ENCODE measurements at places on chromosomes 7 and 10.
A peak's percentile ranks its signal among the peaks of the same experiment; 100 is the strongest.

GRCh38 chr7:98878365-98879197, at the start of gene TRRAP:
TSS of gene TRRAP (plus strand) at chr7:98878532. CDS start at chr7:98881151, 2,619 bp downstream.
- peak; percentile 75 for DNase-seq

- DNase-seq = no peak
Observed at GRCh38 chr10:123778719-123779517, 112.7 kb downstream of the CPXM2 start.

DNA sequence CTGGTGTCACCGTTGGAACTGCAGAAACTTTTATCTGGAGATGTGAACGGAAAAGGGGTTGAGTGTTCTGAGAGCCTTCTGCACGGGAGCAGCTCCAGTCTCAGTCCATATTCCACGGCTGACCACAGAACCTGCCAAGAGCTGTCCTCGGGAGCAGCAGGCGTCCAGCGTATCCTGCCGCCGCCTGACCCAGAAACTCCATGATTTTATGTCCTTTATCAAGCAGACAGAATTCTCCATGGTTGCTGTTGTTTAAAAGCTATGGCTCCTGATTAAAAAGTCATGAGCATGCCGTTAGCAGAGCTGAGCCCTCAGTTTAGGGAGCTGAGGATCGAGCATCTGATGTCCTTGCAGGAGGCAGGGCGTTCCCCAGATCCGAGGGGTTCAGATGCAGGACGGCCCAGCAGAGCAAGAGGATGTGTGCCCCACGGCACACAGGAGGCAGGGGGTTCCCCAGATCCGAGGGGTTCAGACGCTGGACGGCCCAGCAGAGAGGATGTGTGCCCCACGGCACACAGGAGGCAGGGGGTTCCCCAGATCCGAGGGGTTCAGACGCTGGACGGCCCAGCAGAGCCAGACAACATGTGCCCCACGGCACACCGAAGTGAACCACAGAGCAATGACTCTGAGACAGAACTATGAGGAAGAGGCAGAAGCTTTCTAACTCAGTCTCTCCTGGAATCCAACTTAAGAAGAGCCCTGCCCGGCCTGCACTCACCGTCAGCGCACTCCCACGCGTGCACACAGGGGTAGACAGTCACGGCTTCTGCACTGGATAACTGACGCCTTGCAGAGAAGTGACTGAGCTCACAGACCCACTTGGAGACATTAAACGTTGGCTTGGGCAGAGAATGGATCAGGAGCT, 96.4 kb downstream of the WDR37 start:
- DNase-seq = no peak

- no peak for DNase-seq
Observed at GRCh38 chr7:51139796-51140195, 176.8 kb downstream of the COBL start.

GRCh38 chr7:33243319-33243881, 114.0 kb downstream of the BBS9 start:
- DNase-seq = no peak

GRCh38 chr10:13051126-13051694, 48.8 kb upstream of the OPTN start:
- DNase-seq = no peak

DNA sequence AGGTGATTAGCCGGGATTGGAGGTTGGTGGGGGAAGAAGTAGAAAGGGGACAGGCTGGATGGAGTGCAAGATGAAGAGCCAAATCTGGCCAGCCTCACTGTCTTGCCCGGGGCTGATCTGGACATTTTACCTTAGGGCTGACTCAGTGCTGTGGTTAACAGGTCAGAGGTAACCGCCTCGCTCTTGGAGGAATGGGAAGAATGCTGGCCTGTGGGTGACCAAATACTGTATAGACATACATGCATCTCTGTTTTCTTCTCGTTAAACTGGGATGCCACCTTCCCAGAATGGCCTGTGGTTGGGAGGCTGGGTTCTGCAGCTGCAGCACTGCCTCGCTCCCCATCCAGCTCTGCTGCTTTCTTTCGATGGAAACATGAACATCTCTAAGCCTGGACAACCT, 120.0 kb downstream of the SEC23IP start:
- no peak for DNase-seq

GRCh38 chr7:19939746-19940145, 166.3 kb upstream of the TMEM196 start:
- no peak for DNase-seq

GRCh38 chr10:56599201-56599600, 238.1 kb upstream of the ZWINT start:
- no peak for DNase-seq

DNA sequence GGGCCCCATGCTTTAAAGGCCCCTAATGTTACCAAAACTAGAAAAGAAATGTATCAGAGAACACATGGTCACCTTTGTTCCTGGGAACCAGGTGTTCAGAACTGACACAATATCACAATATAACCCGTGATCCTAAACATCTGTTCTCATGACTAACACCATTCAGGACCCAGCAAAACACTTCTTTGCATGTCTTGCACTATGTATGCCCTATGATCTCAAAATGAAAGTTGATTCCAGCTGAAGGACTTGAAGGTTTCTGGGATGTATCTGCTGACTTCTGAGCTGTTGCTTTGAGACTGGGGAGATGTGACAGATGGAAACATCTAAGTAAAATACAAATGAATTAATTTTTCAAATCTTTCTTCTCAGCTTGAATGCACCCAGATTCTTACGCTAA, 37.5 kb upstream of the PIK3CG start:
- no peak for DNase-seq

- DNase-seq = no peak
Observed at GRCh38 chr7:66043681-66044497, 31.7 kb upstream of the ASL start.

DNA sequence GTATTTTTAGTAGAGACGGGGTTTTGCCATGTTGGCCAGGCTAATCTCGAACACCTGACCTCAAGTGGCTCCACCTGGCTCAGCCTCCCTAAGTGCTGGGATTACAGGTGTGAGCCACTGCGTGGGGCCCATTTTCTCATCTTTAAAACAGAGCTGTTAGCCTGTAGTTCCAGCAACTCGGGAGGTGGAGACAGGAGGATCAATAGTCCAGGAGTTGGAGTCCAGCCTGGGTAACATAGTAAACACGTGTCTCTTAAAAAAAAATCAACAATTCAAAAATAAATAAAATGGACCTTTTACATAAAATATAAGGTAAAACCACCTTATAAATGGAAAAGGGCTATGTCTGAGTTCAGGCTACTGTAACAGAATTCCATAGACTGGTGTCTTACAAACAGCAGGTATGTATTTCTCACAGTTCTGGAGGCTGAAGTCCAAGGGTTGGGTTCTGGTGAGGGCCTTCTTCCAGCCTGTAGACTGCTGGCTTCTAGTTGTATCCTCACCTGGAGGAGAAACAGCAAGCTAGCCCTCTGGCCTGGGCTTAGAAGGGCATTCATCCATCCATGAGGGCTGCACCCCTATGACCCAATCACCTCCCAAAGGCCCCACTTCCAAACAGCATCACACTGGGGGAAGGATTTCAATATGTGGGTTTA, 7.0 kb upstream of the PVRIG start:
- no peak for DNase-seq

DNA sequence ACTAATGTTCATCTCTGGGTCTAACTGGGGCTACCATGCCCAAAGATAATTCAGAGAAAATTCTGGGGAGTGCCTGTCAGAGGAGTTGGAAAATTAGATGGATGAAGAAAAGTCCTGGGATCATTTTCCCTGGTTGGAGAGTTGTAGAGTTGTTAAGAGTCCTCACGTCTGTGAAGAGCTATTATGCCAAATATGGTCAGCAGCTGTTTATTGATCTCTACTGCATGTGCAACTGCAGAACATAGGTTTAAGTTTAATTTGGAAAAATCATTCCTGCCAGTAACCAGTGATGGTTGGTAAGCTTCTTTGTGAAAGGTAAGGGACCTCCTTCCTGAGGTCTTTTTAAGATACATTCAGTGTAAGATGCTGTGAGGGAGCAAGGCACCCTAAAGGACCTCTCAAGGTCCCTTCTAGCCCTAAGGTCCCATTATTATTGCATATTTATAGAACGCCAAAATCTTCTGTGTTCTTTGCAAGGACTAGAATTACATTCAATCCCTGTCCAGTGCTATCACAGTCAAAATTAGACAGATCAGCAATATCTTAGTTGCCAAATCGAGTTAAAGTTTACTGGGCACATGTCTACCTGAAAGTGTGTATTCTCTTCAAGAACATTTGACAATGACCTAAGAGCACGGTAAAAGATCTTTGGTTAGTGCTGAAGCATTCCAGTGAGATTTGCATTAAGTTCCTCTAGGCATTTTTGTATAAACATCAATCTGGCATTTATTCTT, 62.7 kb downstream of the VTI1A start:
- no peak for DNase-seq

All from stimulated activated CD4-positive, alpha-beta T cell treated with anti-CD3 and anti-CD28 coated beads, Interleukin-4, amount 100 ng/mL, for 48 hours (primary cell).